ENCODE measurements at places on chromosomes 16 and 17.

DNA sequence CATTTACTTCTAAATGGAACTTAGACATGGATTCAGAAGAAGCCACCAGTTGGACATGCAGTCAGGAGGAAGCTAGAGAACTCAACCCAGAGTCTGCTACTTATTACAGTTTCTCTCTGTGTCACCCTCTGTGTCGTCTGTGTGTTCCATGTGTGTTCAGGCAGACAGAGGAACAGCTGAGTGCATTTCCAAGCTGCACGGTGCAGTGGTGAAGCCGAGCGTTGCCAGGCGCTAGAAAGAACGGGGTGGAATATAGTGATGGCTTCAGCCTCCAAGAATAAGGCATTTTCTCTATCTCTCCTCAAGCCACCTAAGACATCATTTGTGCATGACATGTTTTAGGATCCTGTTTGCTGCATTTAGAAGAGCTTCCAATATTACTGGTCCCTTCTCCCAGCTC lies 101.1 kb upstream of the CCL2 start:
- no peak for DNase-seq

- DNase-seq: no peak
These were observed 31.1 kb upstream of the JPH3 start for GRCh38 chr16:87570938-87571867.

DNA sequence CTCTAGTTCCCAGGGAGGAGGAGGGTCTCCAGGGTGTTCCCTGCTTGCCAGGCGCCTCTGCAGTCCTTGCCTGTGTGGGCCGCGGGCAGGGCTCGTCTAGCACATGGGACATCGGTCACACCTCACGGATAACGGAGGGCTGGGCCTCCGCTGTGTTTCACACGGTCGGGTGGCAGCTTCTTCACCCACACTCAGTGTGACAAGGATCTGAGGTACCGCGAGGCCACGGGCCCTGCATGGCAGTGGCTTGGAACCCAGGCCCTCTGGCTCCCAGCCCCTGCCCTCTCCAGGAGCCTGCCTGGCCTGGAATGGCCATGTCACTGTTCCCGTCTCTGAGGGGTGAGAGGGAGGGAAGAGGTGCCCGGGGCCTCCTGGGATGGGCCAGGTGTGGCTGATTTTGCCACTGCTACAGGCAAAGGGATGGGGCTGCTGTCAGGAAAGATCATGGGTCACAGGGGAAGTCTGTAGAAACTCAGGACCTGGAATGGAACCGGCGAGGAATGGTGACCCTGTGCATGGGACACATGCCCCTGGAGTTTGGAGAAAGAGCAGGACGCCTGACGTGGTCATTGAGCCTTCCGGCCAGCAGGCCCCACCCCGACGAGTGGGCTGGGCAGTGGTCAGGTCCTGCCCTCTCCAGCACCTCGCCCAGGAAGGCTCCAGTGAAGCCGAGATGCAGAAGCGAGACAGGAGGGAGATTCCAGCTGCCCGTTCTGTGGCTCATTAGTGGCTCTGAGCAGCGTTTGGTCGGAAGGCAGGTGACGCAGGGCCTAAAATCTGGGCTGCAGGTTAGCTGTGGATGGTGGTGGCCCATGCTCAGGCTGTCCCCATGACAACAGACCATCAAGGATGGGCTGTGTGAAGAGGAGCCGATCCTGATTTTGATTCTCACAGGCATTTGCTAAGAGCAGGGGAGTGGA lies 76.5 kb upstream of the GSE1 start:
- DNase-seq: no peak

DNA sequence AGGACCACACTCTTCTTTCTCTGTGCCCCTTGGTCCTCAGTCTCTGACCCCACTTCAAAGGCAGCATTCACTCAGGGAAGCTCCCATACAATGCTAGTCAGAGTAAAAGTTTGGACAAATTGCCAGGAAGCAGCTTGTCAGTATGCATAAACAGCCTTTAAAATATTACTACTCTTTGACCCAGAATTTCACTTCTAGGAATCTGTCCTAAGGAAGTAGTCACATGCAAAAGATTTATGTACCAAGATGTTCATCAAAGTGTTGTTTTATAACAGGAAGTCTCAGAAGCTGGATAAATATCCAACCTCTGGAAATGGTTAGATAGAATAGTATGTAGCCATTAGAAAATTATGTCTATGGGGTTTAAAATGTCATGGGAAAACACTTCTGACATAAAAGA lies 31.0 kb downstream of the MAPT start:
- no peak for DNase-seq

GRCh38 chr17:76246080-76247066 lies 6.1 kb upstream of the RNF157 start:
- no peak for DNase-seq
